ENCODE measurements at places on chromosomes 7 and 10.
A peak's percentile ranks its signal among the peaks of the same experiment; 100 is the strongest.

GRCh38 chr10:314871-315270 lies 179.6 kb downstream of the ZMYND11 start:
- DNase-seq: no peak

- no peak for DNase-seq
Observed at GRCh38 chr10:17474595-17475323, 20.4 kb upstream of the ST8SIA6 start.

- DNase-seq: no peak
Observed at GRCh38 chr7:4791101-4791737, 15.8 kb downstream of the AP5Z1 start.

DNA sequence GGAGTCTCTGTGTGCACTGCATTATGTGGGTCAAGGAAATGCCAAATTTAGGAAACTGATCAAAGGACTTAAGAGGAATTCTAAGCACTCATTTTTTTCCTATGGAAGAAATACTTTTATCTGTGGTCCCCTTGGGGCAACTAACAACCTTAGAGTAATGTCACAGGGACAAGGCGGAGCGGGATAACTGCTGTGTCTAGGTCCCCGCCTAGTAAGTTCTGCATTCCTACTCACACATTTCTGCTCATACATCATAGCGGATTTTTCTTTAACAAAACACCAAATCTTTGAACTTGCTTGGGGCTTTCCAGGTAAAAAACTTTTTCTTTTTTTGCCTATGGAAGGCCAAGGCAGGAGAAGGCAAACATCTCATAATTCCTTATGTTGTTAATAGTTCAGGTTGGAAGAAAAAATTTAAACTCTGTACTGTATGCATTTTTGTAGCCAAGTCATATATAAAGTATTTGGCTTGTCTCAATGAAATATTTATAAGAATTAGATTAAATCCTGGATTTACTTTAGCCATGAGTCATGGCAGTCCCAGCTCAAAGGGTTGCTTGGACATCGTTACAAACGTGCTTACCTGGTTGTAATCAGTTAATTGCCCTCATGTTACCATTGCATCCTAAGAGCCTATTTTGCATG lies 285.0 kb downstream of the PHTF2 start:
- no peak for DNase-seq

DNA sequence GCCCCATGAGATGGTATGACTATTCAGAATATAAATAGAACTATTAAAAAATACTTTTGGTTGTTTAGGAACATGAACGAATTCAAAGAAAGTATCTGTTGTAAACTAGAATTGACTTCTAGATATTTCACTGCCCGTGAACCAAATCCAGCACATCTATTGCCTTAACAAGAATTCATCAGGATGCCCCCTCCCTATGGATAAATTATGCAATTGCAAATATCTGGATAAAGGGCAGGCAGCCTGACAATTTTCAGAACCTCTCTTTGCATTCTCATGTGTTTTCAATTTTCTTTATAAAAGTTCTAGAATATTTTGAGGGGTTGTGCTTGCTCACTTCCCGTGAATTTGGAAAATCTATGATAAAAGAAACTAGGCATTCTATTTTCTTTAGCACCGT lies 822.1 kb upstream of the SORCS1 start:
- DNase-seq: no peak

GRCh38 chr10:34731885-34732701 lies 83.0 kb downstream of the PARD3 start:
- DNase-seq: no peak

DNA sequence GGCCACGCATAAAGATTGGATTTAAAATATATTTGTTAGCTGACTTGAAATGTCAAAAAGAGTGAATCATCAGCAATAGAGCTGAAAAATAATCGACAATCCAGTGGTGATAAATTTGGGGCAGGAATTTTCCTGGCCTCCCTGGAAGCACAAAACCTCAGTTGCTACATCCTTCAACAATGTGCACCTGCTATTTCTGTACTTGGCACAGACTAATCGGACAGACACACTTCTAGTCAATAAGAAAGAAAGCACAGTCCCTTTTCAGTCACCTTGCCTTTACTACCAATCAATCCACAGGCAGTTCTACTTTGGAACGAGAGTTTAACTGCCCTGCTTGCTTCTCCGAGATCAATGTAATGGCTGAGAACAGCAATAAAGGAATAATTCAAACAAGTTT lies 96.7 kb upstream of the NOBOX start:
- DNase-seq: no peak

GRCh38 chr7:102942868-102943267 lies 30.1 kb downstream of the LRRC17 start:
- no peak for DNase-seq

- peak; percentile 5 for DNase-seq
Observed at GRCh38 chr10:52644373-52645186, 128.0 kb downstream of the MBL2 start.

- no peak for DNase-seq
Observed at GRCh38 chr10:110149259-110149658, 58.1 kb upstream of the MXI1 start.

GRCh38 chr10:7467031-7467667 lies 56.3 kb upstream of the SFMBT2 start:
- DNase-seq: no peak

DNA sequence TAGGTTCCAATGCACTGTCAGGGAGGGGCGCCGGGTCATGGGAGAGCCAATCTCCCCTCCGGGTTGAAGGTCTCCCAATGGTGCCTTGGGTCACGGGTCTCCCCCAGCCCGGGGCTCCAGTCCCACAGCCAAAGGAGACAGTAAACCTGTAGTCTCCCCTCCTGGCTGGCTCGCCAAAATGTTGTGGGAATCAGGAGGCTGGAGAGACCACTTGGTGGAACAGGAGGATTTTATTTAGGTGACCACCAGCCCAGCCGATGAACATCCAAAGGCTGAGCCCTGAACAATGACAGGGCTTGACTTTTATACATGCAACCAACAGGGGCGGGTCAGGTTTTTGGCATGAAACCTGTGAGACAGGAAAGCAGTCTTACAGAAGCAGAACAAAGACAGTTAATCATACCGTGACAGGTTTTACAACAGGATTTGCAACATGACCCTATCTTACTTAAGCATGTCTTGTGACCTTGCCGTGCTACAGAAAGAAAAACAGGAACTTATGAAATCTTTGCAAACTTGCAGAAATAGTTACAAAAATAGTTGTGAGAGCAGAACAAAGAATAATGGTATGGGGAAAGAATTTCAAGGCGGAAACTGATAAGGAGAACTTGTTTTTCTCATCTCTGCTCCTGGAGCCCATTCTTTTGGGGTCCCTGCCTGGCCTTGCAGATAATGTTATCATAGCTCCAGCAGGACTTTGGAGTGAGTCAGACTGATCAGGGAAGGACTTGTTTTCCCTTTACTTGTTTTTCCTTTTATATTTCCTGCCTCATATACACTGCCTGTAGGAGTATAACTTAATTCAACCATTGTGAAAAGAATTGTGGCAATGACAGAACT lies 7.1 kb downstream of the ERV3-1 start:
- no peak for DNase-seq

GRCh38 chr10:89348975-89349374 lies 21.2 kb downstream of the IFIT3 start:
- no peak for DNase-seq

- no peak for DNase-seq
Observed at GRCh38 chr7:110944966-110945644, 145.8 kb upstream of the LRRN3 start.

GRCh38 chr7:39451901-39452300 lies 114.3 kb upstream of the YAE1 start:
- DNase-seq: no peak

DNA sequence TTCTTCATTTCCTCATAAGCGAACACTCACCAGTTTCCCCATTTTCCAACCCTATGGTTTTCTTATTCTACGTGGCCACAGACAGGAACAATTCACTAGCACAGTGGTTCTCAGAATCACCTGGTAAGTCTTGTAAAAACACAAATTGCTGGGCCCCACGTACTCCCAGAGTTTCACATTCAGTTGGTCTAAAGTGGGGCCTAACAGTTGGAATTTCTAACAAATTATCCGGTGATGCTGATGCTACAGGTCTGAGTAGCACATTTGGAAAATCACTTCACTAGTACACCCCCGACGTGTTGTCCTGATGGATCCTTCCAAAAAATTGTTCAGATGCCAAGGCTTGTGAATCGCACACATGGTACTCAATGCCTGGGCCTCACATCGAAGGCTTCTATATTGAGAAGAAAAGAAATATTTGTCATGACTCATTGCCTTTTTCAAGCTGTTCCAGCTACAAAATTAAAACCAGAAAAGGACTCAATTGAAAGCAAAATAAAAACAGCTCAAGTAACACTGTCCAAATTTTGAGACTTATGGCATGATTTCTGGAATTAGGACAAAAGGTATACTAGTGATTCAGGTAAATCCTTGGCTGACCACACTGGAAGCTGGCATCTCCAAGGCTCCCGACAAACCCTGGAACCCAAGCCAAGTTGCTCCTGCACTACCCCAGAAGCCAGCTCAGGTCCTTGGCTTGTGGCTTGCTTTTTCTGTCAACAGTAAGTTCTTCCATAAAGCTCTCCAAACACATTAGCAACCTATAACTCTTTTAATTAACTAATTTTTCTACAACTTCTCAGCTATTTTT lies 12.9 kb upstream of the VIM start:
- no peak for DNase-seq

GRCh38 chr7:117250801-117251200 lies 72.1 kb downstream of the WNT2 start:
- no peak for DNase-seq

GRCh38 chr10:29386342-29386999 lies 97.6 kb downstream of the LYZL1 start:
- no peak for DNase-seq

DNA sequence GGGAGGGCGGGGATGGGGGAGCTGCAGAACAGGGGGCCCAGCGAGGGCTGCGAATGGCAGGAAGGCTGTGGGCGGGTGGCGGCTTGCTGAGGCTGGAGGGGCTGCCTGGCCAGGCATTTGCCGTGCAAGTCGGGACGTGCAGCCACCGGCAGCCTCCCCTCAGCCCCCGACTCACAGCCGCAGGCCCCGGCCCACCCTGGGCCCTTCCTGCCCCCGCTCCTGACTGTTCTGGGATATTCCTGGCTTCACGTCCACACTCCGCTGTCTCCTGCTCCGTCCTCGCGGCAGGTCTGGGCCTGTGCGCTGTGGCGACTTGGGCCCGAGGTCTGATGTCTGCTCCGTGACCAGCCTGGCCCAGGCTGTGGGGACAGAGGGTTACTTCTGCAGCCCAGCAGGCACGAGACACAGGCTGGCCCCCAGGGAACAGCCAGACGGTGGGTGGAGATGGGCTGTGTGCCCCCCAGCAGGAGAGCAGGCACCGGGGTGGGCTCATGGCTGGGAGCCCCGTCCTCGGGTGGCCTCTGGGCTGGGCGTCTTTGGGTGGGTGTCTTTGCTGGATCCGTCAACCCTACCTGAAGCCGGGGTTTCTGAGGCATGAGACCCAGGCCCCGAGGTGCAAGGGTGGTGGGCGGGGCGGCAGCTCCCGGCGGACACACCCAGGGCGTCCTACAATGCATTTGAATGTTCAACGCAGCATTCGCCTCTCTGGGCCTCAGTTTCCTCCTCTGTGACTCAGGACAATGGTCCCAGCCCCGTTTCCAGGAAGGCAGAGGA lies 86.5 kb downstream of the FOXL3 start:
- DNase-seq: no peak

DNA sequence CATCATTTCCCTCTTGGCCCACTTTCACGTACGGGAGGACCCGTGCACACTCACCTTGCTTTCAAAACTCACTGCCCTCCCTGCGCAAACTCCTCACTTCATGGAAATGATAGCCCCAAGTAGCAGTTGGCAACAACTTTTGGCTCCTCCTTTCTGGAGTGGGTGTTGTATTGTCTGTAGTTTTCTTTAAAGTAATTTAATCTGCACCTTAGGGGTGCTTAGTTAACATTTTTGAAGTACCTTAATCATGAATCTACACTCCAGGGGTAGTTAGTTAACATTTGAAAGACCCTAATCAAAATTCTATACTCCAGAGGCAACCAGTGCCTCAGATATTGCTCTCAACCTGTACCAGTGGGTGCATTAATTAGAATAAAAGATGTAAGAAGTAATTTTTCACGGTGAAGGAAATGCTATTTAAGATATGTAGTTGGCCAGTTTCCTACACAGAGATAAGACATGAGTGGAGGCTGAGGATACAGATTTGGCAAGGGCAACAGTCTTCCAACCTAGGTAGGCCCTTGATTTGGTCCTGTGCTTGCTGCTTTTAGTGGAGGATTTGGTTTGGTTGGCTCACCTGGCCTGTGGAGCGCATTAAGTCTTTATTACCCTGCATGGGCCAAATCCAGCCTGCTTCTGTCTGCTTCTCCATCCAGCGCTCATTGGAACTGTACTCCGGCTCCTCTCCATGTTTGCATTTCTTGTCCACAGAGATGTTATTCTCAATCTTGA lies 93.0 kb downstream of the EXOC4 start:
- DNase-seq: no peak

DNA sequence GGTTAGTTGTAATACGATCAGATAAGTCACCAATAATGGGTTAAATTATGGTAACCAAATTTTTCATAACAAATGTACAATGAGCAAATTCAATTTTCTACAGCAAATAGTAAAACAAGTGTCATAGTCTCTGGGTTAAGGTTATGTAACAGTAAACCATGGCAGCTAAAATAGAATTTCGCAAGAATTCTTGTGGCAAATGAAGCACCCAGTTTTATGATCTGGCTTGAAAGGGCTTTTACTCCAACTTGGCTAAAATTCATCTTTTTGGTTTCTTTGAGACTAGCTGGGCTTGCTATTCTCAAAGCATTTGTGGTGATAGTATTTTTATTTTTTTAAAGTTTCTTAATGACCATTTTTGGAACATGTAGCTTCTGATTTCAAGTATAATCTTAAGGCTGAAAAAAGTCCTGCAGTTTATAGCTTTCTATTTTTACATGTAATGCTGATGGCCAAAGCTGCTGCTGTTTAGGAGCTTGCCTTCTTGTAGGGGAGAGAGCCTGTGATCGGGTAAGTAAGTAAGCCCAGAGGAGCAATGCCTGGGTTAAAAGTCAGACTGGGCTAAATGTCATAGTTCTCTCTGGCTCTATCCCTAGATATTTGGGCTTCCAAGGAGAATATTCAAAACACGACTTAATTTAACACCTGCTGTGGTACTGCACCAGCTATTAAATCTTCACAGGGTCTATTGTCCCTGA lies 55.5 kb upstream of the SYPL1 start:
- DNase-seq: no peak

GRCh38 chr7:16345979-16346958 lies 75.1 kb downstream of the CRPPA start:
- DNase-seq: no peak

DNA sequence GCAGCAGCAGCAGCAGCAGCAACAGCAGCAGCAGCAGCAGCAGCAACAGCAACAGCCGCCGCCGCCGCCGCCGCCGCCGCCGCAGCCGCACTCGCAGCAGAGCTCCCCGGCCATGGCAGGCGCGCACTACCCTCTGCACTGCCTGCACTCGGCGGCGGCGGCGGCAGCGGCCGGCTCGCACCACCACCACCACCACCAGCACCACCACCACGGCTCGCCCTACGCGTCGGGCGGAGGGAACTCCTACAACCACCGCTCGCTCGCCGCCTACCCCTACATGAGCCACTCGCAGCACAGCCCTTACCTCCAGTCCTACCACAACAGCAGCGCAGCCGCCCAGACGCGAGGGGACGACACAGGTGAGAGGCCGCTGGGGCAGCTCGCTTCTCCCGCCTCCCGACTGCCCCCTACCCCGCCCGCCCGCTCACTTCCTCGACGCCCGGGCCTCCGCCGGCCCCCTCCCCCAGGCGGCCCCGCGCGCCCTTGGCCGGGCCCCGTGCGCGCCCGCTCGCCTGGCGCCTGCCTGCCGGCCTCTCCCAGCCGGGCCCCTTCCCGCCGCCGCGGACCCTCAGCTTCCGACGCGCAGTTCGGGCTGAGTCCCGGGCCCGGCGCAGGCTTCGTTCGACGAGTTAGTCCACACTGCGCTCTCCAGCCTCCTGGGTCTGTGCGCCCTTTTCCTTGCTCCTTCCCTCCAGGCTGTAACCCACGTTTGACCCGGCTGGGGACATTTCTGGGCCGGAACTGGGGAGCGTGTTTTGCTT lies 882 bp downstream of the DLX6 start:
- peak; percentile 37 for DNase-seq
